ENCODE measurements at places on chromosomes 2 and 18.

- ATAC-seq, result no peak
Measured at GRCh38 chr2:163255086-163255485, 416.5 kb upstream of the KCNH7 start.

- peak; percentile 12 for ATAC-seq
Measured at GRCh38 chr2:74497777-74498499, 1.5 kb downstream of the LBX2 start.

DNA sequence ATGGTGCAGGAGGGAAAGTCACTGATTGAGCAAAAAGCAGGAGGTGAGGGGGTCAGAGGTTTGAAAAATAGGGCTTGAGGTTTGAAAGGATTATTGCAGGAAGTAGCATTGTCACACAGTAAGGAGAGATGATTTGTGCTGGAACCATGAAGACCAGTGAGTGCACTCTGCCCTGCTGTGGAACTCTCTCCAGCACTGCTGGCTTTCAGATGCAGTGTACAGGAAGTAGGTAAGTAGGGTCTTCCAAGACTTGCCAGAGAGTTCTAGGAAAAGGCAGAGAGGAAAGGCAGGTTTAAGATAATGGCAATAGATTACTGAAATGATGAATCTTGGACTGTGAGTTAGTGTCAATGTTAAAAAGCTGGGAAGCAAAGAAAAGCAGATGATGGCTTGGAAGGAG is 11.2 kb downstream of the SP110 start:
- ATAC-seq, result no peak

DNA sequence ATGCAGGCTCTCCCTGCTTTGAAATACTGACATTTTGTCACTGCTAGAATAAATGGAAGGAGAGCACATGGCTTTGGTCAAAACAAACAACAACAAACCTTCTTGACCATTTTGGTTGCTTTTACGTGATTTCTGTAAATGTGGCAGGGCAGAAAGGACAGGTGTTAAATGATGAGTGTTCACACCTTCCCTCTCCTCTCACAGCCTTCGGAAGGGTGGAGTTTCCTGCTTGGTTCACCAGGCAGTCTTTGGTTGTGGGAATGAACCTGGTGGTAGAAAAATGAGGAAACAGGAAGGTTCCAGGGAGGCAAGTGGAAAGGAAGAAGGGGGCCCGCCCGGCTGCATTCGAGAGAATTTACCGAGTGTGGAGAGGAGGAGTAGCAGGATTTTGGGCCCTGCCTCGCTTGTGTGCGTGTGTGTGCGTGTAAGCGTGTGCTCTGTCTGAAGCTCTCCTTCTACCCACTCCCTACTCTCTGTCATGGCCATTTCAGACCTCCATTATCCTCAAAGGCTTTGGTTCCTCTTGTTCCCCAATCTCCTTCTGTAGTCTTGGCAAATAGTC is 23.7 kb upstream of the SPP2 start:
- no peak for ATAC-seq
